ENCODE measurements at places on chromosomes 7 and 10.

DNA sequence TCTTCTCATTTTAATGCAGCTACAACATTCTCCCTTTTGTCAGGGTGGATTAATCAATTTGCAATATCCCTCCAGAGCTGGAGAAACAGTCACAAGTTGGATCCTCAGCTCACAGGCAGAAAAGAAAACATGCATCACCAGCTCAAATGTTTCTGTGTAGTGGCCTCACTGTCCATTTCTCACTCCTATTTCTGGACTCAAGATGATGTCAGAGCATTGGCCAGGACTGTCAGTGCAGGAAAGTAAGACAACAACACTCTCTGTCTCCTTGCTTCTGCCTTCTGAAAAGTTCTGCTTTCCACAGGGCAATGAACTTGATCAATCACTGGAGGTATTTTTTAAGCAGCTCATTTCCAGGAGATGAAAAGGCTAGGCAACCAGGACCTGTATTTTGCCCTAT, 8.2 kb upstream of the SVIL start:
- DNase-seq, result no peak

GRCh38 chr7:98641646-98642500, 24.8 kb downstream of the NPTX2 start:
- no peak for DNase-seq

GRCh38 chr7:24444666-24445440, 128.4 kb upstream of the PALS2 start:
- no peak for DNase-seq

DNA sequence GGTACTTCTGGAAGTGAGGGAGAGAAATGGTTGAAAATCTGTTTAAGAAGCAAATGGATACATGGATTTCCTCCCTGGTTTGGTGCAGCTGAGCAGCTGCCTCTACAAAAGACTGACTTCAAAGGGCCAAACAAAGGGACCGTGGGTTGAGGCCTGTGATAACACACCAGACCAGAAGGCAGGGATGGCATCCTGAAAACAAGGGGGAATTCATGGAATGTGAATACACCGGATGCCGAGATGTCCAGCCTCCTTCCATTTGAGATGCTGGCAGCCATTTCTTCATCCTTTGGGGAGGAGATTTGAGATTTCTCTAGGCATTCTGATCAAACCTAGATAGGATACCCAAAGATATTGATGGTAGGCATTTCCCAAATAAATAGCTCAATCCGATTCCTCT, 36.9 kb downstream of the TAF3 start:
- no peak for DNase-seq

- DNase-seq, result no peak
These were observed 299.8 kb downstream of the CCDC3 start for GRCh38 chr10:12701696-12702095.

- DNase-seq, result no peak
These were observed 108.7 kb downstream of the SEMA3D start for GRCh38 chr7:85078181-85078580.

DNA sequence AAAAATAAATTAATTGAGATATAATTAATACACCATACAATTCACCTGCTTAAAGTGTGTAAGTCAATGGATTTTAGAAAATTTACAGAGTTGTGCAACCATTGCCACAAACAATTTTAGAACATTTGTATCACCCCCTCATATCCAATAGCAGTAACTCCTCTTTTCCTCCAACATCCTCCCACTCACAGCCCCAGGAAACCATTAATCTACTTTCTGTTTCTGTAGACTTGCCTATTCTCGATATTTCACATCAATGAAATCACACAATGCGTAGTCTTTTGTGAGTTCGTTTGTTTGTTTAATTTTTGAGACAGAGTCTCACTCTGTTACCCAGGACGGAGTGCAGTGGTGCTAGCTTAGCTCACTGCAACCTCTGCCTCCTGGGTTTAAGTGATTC, 13.7 kb upstream of the HERC4 start:
- no peak for DNase-seq

- DNase-seq, result no peak
These were observed 100.8 kb downstream of the NRP1 start for GRCh38 chr10:33233635-33234034.

GRCh38 chr10:12691596-12691995, 309.9 kb downstream of the CCDC3 start:
- no peak for DNase-seq

DNA sequence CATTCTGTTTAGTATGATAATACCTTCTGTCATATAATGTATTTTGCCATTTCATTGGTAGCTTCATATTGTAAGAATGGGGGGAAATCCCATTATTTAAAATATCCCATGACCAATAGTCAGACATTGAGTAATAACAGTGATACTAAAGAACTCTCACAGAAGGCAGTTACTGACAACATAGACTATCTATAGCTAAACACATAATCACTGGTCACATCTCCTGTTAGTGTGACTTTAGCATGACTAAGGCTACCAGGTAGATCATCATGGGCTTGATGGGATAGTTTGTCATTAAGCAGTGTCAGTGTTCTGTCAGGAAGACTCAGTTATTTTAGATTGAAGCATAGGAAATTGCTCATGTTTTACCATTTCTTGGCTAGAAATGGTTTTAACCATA, 16.4 kb downstream of the OPN1SW start:
- DNase-seq, result no peak

DNA sequence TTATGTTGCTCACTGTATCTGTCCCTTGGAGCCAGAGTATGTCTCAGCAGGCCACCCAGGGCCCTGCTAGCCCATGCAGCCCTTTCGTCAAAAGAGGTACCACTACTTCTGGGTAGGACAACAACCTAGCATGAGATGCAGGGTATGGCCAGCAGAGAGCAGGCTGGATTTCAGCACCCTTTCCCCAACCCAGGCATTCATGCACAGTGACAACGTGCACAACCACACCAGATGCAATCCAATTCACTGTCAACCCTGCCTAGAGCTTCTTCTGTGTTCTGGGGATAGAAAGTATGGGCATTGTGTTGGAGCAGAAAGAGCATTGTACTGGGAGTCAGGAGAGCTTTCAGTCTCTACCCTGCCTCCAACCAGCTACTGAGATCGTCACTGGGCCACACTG, 37.9 kb downstream of the JAZF1 start:
- no peak for DNase-seq

DNA sequence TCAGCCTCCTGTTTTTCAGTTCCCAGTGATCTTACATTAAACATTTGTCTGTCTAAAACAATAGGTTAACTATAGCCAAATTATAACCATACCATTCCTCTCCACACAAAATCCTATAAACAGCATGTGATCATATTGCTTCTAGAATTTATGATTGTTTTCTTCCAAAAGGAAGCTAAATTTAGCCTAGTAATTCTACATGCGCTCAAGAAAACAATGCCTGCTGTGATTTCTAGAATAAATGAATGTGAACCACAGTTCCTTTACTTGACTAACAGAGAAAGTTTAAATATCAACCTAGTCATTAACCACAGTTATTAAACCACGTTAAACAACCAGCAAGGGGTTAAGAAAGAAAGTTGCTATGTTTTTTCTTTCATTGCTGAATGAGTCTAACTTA, 26.4 kb downstream of the MET start:
- no peak for DNase-seq

GRCh38 chr7:142749218-142749993, at the start of gene PRSS1:
TSS of gene PRSS1 (plus strand) at chr7:142749472. CDS start at chr7:142749485, 13 bp downstream.
- no peak for DNase-seq

GRCh38 chr7:97450516-97450915, 281.4 kb upstream of the TAC1 start:
- no peak for DNase-seq

- DNase-seq, result no peak
These were observed 102.1 kb downstream of the CXCL12 start for GRCh38 chr10:44282626-44283300.

DNA sequence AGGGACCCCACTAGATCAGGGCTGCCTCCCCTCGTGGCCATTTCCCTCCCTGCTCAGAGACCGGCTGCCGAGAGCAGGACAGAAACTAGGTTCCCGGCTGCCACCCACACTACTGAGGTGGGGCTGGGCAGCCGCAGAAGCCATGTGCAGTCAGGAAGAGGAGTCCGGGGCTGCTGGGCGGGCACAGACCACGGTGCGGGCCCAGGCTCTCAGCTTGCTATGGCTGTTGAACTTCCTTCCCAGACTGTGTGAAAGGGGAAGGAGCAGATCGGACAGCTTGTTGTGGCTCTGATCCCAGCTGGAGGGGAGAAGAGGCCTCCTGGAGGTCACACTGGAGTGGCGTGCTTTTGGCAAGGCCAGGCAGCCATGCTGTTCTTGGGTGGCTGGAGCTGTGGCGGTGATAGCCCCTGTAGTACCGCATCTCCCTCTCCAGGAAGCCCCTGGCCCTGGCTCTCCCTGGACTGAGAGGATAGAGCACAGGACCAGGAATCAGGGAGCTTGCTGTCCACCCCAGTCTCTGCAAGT, 56.8 kb downstream of the HK1 start:
- no peak for DNase-seq

DNA sequence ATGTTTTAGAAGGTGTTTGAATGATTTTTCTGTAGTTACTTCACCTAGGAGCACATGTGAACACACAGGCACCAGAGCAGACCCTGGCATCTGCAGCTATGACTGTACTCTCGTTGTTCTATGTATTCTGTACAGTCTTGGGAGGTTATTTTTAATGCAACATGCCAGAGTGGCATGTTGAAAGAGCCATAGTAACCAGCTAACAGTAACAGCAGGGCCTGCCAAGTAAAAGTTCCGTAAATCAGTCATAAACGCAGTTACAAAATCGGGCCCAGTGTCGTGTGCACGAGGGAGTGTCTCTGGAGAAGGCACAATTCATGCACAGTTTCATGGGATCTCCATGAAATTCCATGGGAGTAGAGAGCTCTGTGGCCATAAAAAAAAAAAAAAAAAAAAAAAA, 108.3 kb upstream of the CDK6 start:
- no peak for DNase-seq

DNA sequence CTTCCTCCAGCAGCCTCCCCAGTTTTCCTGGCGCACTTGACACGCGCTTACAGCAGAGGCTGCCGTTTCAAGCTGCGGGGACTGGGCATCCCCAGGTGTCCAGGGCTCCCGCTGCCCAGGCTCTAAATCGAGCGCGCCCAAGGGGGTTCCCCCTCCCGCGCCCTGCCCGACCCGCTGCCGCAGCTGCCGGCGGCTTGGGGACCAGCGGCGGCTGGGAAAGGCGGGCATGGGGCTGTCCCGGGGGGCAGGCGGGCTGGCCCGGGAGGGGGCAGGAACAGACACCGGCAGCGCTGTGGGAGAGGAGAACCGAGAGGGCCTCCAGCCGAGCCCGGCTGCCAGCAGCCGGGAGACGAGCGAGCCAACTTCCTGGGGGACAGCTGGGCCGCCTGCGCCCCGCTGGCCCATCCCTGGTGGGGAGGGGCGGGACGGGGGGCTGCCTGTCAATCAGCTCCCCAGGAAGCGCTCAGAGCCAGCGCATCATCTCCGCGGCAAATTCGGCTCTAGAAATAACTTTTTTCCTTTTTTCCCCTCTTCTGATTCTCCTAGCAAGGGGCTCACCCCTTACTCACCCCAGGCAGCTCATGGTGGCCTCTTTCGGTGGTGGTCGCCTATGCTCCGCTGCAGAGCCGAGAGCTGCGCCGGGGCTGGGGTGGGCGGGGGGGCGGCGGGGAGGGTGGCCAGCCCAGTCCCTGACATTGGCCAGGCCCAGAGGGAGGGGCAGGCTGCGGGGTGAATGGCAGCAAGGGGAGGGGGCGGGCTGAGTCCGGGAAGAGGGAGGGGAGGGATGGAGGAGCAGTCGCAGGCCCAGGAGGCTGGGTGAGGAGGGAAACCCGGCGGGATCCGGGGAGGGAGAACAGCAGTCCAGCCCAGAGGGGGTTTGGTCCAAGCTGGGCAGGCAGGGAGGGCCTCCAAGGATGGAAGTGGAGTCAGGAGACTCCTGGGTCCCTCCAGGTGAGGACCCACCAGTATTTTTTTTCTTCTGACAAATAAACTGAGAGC, 14.7 kb downstream of the GRID2IP start:
- DNase-seq, result no peak

- no peak for DNase-seq
These were observed 12.0 kb upstream of the HERC4 start for GRCh38 chr10:68086910-68087684.

DNA sequence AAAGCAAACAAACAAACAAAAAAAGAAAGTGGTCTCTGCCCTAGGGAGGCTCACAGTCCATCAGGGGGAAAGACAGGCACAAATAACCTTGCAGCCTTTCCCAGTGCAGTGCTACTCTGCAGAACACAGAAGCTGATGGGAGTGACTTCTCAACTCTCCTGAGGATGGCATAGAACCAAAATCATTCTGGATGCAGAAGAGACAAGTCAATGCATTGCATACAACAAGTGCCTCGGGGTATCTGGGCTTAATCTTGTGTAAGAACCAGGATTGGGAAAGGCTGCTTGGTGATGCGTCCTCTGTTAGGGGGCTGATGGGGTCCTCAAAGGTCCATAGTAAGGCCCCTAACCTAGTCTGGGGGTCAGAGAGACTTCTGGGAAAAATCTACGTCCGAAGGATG, 68.9 kb downstream of the NEURL1 start:
- no peak for DNase-seq

- DNase-seq, result no peak
These were observed 229.7 kb downstream of the CACNB2 start for GRCh38 chr10:18369859-18370473.

DNA sequence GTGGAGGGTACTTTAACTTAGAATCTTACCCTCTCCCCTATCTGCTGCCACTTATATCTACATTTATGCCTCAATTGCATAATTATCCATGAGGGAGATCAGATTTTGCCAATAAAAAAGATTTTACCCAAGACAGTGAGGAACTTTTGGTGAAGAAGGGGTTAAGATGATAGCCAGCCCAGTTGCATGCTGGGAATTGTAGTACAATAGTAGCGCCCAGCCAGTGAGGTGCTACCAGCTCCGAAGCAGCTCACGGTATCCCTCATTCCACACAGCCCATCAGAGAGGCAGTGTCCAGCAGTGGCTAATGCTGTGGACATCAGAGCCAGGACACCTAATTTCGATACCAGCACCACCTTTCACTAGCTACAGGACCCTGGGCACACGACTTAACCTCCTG, 5.9 kb upstream of the LGI1 start:
- DNase-seq, result peak; percentile 8

GRCh38 chr7:32103361-32103760, 33.2 kb upstream of the PDE1C start:
- no peak for DNase-seq

Data from CD4-positive, alpha-beta T cell treated with Interleukin-2 at 100 ng/mL for 4 hours (primary cell).